ENCODE measurements at places on chromosomes 16 and 17.

DNA sequence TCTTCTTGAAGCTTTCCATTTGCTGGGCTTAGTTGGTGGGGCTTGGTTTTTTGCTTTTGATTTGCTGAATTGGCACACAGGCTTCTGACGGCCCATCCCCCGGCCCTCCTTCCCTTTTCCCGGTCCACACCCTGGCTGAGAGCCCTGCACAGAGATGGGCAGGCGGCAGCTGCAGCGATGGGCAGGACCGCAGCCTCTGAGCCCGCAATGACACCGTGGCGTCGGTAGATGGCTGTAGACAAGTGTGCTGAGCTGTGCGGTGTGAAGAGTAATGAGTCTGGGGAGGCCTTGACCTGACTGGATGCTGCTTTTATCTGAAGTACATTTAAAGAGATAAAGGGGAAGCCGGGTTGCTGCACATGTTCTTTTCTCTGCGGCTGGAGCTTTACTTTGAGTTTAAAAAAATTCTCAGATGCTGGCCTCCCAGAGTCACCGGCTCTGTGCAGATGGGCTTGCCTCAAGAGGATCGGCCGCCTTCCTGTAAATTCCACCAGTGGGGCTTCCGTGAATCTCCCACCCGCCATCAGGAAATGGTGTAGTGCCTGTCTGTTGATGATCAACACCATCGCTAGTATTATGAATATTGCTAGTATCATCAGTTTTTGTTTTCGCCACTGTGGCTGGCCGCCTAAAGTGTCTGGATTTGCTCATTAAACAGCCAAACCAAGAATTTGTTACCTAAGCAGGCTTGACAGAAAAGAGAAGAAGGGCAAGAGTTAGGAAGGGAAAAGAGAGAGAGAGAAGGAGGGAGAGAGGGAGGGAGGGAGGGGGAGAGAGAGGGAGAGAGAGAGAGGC, 245.6 kb upstream of the RBFOX1 start:
- no peak for DNase-seq

DNA sequence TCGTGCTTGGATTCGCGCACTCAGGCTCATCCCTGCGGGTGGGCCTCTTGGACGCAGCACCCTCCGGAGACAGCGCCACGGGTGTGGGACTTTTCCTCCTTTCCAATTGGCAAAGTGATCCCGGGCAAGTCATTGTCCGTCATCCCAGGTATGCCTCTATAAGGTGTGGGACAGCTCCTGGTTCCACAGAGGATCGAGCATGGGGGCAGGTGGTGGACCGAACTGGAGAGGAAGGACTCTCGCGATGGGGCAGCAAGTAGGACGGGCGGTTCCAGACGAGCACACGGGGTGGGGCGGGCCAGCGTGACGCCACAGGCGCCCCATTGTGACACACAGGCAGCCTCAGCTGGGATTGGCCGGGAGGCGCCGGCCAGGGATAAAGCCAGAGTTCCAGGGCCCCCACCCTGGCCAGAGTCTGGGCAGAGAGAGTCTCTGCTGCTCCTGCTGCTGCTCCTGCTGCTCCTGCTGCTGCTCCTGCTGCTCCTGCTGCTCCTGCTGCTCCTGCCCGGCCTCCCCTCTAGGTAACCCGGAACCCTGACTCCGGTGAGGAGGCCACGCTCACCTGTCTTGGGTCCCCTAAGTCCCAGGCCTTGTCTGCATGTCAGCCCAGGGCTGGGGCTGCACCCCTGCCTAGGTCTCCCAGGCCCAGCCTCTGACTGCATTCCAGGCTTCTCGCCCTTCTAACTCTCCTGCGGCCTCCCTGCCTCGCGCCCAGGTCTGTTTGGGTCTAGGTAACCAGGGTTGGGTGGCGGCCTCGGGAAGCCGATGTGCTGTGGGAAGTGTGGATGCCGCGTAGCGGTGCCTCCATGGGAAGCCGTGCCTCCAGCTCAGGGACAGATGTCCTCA, 38.5 kb upstream of the SLC47A1 start:
- DNase-seq = no peak

GRCh38 chr17:75326226-75326848, 37.1 kb upstream of the SLC25A19 start:
- no peak for DNase-seq

GRCh38 chr16:85871756-85872155, 27.2 kb upstream of the IRF8 start:
- no peak for DNase-seq

DNA sequence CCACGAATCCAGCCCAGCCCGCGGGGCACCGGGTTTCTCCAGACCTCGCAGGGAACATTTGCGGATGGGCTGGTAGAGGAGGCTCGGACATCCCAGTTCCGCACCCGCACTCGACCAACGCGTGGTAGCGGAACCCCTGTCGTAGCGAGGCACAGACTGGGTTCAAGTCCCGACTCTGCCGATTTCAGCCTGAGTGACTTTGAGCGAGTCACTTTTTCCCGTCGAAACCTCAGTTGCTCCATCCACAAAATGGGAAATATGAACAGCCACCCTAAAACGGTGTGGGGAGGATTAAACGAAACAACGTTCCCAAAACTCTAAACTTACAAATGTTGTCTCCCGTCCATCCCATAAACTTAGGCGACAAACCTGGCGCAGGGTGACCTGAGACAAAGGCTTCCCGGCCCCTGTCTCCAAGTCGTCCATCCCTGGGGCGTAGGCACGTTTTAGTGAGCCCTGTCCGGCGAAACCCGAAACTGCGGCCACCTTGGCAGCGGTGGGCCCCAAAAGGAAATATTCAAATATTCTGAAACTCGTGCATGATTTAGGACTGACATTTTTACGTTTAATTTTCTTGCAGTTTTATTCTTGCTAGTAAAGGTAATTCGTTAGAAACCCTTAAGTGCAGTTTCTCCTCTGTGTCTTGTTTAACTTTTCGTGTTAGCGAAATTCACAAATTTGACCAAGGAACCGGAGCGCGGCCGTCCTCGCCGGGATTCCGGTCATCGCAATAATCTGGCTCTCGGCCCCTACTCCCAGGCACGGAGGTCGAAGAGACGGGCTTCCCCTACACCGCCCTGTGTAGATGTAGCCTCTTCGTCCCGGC, 1.9 kb upstream of the MLLT6 start:
- DNase-seq = no peak

- no peak for DNase-seq
These were observed 40.3 kb downstream of the MYH13 start for GRCh38 chr17:10332515-10332914.

- DNase-seq = no peak
These were observed 48.7 kb downstream of the CCDC42 start for GRCh38 chr17:8695916-8696415.

GRCh38 chr17:73802314-73802713, 158.1 kb upstream of the SDK2 start:
- no peak for DNase-seq

DNA sequence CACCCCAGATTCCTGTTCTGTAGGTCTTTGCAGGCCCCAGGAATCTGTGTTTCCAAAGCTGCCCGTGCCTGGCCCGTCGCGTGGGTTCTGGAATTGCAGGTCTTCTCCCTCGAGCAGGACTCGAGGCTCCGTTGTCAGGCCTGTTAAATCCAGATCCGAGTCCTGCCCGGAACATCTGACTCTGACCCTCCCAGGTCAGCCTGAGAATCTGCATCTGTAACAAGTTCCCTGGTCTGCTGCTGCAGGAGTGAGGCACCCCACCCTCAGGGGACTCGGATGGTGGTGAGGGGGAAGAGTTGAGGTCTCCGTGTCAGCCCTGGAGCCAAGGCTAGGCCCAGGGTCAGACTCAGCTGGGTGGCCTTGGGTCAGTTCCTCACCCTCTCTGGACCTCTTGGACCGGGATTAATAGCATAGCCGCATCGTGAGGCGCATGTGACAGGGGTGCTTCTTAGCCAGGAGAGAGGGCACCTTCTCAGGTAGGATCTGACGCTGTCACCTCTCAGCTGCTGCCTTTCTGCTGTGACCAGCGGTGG, 8.8 kb downstream of the SPIRE2 start:
- no peak for DNase-seq

- no peak for DNase-seq
These were observed 14.7 kb upstream of the TVP23A start for GRCh38 chr16:10833271-10833670.

GRCh38 chr16:55082591-55082976, 151.9 kb downstream of the IRX5 start:
- DNase-seq = no peak

- no peak for DNase-seq
These were observed 645 bp upstream of the GFOD2 start for GRCh38 chr16:67719778-67720144.

DNA sequence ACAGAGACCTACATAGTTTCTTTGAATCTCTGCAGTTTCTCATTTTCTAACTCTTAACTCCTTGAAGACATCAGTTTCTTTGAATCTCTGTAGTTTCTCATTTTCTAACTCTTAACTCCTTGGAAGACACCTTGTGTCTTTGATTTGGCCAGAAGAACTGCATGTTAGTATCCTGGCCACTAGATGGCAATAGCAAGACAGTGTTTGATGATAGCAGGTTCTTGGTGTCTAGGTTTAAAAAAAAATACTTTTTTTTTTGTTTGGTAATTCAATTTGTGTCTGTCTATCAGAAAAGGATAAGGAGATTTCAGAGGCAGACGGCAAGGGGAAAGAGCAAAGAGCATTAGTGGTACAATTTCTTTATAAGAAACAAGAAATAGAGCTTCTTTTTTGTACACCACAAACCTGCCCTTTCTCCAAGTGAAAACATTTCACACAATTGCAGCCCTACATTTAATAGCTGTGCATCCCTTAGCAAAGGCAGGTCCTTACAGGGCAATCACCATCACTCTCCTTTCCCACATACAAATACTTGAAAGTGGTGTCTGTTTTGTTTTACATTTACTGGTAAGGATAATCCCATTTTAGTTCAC, 1324.9 kb upstream of the CDH8 start:
- no peak for DNase-seq

DNA sequence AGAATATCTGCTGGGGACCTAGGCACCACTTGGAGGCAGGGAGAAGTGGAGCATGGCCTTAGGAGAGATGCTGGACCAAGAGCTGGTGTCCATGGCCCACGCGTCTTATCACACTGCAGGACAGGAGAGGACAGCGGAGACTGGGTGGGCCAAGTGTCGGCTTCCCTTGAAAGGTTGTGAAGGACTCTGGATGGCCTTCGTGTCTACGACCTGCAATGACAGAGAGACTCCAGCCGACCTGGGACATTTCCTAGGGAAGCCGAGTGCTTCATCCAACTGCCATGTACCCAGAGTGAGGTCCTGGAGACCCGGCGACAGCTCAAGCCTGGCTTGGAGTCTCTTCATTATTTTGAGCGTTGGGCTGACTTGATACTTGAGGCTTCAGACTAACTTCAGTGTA, 20.5 kb downstream of the C1QTNF1 start:
- no peak for DNase-seq

DNA sequence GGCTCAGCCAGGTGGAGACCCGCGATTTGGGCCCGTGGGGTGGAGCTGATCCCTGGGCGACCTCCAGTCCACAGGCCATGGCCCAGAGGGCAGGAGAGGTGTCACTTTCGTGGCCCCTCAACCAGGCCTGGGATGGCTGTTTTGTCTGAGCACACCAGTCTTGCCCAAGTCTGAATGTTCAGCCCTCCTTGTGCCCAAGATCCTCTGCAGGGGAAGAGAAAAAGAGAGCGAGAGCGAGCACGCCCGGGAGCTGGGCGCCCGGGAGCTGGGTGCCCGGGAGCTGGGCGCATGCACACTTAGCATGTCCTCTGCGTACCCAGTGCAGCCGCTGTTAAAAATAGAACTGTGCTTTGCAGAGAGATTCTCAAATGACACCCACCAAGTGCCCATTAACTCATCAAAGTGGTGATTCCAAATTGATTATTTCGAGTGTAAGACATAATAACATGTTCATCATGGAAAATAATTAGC, 403.3 kb upstream of the TNRC6C start:
- no peak for DNase-seq

DNA sequence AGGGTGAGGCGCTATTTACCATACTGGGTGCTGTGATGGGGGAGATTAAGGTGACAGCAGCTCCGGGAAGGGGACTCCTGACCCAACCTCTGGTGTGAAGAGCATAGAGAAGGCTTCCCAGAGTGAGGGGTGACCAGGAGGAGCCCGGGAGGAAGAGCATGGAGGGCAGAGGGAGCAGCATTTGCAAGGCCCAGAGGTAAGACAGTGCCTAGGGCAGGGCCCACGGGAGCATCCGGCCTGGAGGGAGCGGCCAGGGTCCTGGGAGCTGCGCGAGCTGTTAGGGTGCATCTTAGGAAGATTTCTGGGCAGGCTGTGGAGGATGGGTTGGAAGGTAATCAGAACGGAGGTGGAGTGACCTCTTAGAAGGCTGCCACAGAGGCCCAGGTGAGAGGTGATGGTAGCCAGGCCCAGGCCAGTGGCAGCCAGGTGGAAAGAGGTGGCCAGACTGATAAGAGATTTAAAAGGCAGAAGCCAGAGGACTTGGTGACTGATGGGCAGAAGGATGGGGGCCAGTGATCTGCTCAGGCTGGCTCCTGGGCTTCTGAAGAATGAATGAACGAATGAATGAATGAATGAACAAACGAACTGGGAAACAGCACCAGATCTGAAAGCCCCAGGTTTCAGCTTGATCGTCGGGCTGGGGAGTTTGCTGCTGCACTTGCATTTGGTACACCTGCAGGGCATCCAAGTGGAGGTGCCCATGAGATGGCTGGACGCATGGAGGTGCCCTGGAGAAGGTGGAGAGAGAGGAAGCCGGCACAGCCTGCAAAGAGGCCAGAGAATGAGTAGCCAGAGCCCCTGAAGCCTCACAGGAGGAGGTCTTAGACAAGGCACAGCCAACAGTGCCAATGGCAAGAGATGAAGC, 13.0 kb upstream of the TMEM92 start:
- DNase-seq = no peak

DNA sequence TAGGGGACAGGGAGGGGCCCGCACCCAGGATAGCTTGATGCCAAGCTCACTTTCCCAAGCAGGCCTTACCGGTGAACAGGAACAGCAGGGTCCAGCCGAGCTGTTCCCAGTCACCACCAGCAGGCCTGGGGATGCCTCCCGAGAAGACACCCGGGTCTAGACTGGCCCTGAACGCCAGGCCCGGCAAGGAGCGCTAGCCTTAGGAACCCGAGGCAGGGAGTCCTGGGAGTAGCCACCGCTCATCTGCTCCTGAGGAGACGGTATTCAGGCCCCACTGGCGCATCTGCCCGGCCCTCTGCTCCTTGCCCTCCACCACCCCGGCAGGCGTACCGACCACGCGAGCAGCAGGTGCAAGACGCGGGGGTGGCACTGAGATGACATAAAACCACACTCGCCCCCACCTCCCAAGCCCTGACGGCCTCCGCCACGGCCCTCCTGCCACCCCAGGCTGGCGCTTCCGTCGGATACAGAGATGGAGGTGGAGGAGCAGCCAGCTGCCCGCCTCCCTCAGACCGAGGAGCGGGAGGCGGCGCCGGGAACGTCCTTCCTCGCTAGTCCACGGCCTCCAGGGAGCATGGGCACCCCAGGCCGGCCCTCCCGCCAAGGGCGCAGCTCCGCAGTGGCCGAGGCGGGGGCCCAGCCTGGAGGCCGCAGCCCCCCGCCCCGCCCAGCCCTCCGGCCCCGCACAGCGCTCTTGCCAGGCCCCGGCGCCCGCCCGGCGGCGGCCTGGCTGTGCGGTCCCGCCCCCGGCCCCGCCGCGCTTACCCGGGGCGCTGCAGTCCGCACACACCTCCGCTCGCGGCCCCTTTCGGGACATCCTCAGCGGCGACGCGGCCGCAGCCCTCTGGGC, 661 bp downstream of the GIT1 start:
- peak; percentile 61 for DNase-seq

GRCh38 chr17:54950116-54950515, 18.3 kb downstream of the COX11 start:
- DNase-seq = no peak

- DNase-seq = peak; percentile 14
These were observed 616 bp downstream of the ACTG1 start for GRCh38 chr17:81511804-81512561.

Measured in activated CD8-positive, alpha-beta memory T cell treated with anti-CD3 and anti-CD28 coated beads for 4 hours (primary cell).